ENCODE measurements at places on chromosomes 12 and 14. TPM values are rescaled to one million over a fixed set of nuclear protein-coding genes. Genes with fewer than 3 reads are reported as not detected.

The EGLN3 gene
- 1.8 TPM for total RNA-seq

The TMEM63C gene
- 0.23 TPM for total RNA-seq

The OR4M1 gene
- not detected for total RNA-seq

The TAS2R7 gene
- total RNA-seq: not detected

The PCED1B gene
- 11.8 TPM for total RNA-seq

The C12orf43 gene
- 21.9 TPM for total RNA-seq

The IFI27 gene
- total RNA-seq: 56.7 TPM
